Activated naive CD8-positive, alpha-beta T cell treated with anti-CD3 and anti-CD28 coated beads, Interleukin-2, amount 10 ng/mL, durations not matched to agents 7 days and 5 days (primary cell): ENCODE measurements at places on chromosomes 3 and 15. TPM values are rescaled to one million over a fixed set of nuclear protein-coding genes. Genes with fewer than 3 reads are reported as not detected.
A peak's percentile ranks its signal among the peaks of the same experiment; 100 is the strongest.

ATP13A5 gene
- total RNA-seq, result not detected

CLDN18 gene
- not detected for total RNA-seq

LTK gene
- total RNA-seq, result 1.9 TPM

PRR20G gene
- total RNA-seq, result not detected

PIERCE2 gene
- total RNA-seq, result not detected

POPDC2 gene
- 4.5 TPM for total RNA-seq

HHLA2 gene
- 3.9 TPM for total RNA-seq

AHSG gene
- total RNA-seq, result not detected

REC114 gene
- not detected for total RNA-seq

DNA sequence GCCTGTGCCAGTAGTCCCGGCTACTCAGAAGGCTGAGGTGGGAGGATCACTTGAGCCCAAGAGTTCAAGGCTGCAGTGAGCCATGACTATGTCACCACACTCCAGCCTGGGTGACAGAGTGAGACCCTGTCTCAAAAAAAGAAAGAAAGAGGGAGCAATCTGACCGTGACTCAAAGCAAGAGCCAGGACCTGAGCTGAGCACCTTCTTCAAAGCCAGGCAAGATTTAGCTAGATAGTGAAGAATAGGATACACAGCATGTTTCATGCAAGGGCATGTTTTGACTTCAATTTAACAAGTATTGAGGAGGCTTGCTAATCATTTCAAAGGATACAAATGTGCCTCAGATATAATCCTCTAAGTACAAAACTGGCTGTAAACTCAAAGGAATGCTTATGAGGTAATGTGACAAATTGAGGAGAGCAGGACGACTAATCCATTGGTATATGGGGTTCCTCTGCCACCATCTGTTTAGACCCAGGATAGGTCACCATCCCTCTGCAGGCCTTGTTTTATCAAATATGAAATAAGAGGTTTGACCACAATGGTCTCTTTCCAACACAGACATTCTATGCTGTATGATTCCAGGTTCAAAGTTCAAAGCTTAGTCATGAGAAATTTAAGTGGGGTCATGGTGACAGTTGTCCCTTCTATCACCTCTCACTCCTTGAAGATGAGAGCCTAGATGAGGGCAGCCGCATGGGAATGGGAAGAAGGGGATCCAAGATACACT, 33.2 kb downstream of the RAB27A start:
- H3K4me1 ChIP-seq, result peaks cover 61% of the 10 kb centered on the region
- peak overlapping the region; percentile 82 for H3K4me3 ChIP-seq
- no peak for DNase-seq
- H3K27ac ChIP-seq, result peak overlapping the region; percentile 89
- H3K36me3 ChIP-seq, result peaks cover 41% of the 10 kb centered on the region
- H3K27me3 ChIP-seq, result no peaks in the 10 kb centered on the region

- H3K36me3 ChIP-seq, result no peaks in the 10 kb centered on the region
- H3K27ac ChIP-seq, result peak overlapping the region; percentile 95
- no peak for DNase-seq
- peak overlapping the region; percentile 71 for H3K4me3 ChIP-seq
- peaks cover 48% of the 10 kb centered on the region for H3K4me1 ChIP-seq
- H3K27me3 ChIP-seq, result no peaks in the 10 kb centered on the region
These were observed 6.7 kb upstream of the PSTPIP1 start for GRCh38 chr15:76987896-76988860.

GRCh38 chr15:85869124-85869523, 74.4 kb upstream of the KLHL25 start:
- H3K4me3 ChIP-seq, result no peak overlapping the region
- no peaks in the 10 kb centered on the region for H3K36me3 ChIP-seq
- H3K27ac ChIP-seq, result no peak overlapping the region
- no peaks in the 10 kb centered on the region for H3K4me1 ChIP-seq
- peaks cover 27% of the 10 kb centered on the region for H3K27me3 ChIP-seq
- no peak for DNase-seq

- H3K36me3 ChIP-seq, result peaks cover 32% of the 10 kb centered on the region
- H3K4me1 ChIP-seq, result no peaks in the 10 kb centered on the region
- no peaks in the 10 kb centered on the region for H3K27me3 ChIP-seq
- no peak for DNase-seq
- no peak overlapping the region for H3K4me3 ChIP-seq
- H3K27ac ChIP-seq, result no peak overlapping the region
These were observed 40.0 kb downstream of the DNAJC13 start for GRCh38 chr3:132457286-132457685.

DNA sequence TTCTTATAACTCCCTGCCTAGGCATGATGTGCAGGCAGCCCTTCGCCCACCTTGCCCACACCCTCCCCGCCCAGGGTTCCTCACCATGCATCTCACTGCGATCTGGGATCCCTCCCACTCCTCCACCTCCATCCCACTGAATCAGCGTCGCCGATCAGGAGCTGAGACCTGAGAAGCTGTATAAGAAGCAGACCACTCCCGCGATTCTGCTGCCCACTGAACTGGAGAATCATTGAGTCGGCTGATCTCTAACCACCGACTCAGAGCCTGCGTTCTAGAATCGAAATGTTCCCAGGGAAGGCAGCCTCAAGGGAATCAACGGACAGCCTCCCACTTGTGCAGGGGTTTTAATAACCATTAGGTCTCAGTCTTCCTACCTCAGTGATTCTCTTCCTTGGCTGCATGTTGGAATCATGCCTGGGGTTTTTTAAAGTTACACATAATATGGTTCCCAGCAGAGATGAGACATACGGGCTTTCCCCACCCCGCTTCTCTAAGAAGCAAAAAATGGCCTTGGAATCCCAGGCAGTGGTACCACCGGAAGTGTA, 60.2 kb downstream of the TMEM44 start:
- no peak overlapping the region for H3K4me3 ChIP-seq
- H3K27ac ChIP-seq, result no peak overlapping the region
- peaks cover 37% of the 10 kb centered on the region for H3K27me3 ChIP-seq
- H3K36me3 ChIP-seq, result no peaks in the 10 kb centered on the region

DNA sequence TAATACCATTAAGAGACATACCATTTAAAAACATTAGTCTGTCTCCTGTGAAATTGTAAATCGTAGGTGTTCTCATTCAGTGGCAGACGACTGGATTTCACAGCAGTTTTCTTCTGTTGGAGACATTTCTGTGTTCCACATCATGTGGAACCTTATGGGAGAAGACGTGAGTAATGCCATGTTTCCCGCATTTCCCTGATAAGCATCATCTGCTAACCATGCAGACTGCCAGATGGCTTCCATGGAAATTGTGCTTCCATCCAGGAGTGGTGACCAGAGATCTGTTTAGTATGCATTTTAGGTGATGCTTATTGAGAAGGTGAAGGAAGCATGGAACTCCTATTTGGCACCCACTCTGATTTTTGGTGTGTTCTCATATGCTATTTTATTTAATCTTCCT, 28.4 kb upstream of the ST3GAL6 start:
- H3K4me1 ChIP-seq, result peaks cover 21% of the 10 kb centered on the region
- DNase-seq, result no peak
- H3K36me3 ChIP-seq, result no peaks in the 10 kb centered on the region
- peaks cover 72% of the 10 kb centered on the region for H3K27me3 ChIP-seq
- no peak overlapping the region for H3K27ac ChIP-seq
- H3K4me3 ChIP-seq, result no peak overlapping the region

DNA sequence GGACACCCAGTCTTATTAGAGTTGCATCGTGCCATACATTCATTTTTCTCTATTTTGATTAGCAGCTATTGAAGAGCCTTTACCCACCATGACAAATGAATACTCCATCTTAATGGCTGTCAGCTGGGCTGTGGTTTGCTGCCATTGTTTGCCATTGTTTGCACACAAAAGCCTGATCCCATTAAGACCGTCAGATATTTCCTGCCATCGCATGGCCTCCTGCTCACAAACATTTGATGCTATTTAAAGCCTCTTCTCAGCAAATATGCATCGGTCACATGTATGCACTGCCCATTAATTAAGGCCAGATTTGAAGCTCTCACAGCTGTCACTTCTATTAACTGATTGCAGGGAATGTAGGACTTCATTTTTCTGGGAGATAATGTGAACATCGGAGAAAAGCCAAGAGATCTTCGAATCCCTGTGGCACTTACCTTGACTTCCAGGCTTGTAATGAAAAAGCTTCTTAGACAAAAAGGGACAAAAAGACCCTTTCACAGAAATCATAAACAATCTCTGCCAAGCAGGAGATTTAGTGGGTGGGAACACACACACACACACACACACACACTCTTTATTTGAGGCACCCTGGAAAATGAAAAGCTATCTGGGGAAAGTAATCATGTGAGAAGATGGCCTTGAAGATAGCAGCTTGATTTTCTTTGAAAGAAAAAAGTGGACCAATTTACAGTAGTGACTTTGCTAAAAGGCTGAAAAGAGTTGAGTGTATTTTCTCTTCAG, 175.4 kb upstream of the NR2E3 start:
- H3K36me3 ChIP-seq, result no peaks in the 10 kb centered on the region
- peaks cover 3% of the 10 kb centered on the region for H3K27me3 ChIP-seq

GRCh38 chr3:116230431-116231020, 214.8 kb downstream of the LSAMP start:
- no peaks in the 10 kb centered on the region for H3K4me1 ChIP-seq
- H3K27me3 ChIP-seq, result no peaks in the 10 kb centered on the region
- no peak overlapping the region for H3K4me3 ChIP-seq

GRCh38 chr3:179068779-179069530, 2.7 kb downstream of the ZMAT3 start:
- no peaks in the 10 kb centered on the region for H3K27me3 ChIP-seq
- H3K4me1 ChIP-seq, result peaks cover 26% of the 10 kb centered on the region
- DNase-seq, result peak; percentile 55
- H3K27ac ChIP-seq, result peak overlapping the region; percentile 2
- H3K4me3 ChIP-seq, result peak overlapping the region; percentile 50
- H3K36me3 ChIP-seq, result peaks cover 28% of the 10 kb centered on the region

- DNase-seq, result no peak
- no peak overlapping the region for H3K27ac ChIP-seq
- no peaks in the 10 kb centered on the region for H3K4me1 ChIP-seq
- no peak overlapping the region for H3K4me3 ChIP-seq
- H3K36me3 ChIP-seq, result no peaks in the 10 kb centered on the region
- peaks cover 6% of the 10 kb centered on the region for H3K27me3 ChIP-seq
These were observed 30.1 kb upstream of the MTMR14 start for GRCh38 chr3:9619180-9619579.

DNA sequence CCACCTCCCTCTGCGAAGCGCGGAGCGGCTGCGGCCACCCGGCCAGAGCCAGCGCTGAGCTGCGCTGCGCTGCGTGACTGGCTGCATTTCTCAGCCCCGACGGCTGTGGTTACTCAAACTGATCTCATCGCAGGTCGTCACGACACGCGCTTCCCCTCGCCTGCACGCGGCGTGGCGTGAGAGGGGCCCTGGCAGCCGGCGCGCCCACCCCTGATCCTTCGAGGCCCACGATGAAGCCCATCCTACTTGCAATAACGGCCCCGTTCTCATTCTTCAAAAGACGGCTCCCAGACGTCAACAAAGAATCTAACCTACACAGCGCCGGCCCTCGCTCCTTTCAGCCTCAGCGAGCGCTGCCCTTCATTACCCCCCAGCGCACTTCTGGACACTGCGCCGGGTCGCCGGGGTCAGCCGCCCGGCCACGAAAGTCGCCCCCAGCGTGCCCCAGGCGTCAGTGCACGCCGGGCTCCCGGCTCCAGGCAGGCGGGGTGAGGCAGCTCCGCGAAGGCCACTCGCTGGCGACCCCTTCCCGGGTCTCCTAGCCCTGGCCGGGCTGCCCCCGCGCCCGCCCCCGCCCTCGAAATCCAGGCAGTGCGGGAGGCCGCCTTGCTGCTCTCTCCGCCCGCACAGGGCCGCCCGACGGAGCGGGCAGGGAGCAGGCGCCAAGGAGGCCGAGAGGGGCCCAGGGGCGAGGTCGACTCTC, 9.9 kb upstream of the LEKR1 start:
- DNase-seq, result no peak
- peaks cover 49% of the 10 kb centered on the region for H3K4me1 ChIP-seq
- no peaks in the 10 kb centered on the region for H3K27me3 ChIP-seq
- peak overlapping the region; percentile 92 for H3K4me3 ChIP-seq
- peaks cover 13% of the 10 kb centered on the region for H3K36me3 ChIP-seq

DNA sequence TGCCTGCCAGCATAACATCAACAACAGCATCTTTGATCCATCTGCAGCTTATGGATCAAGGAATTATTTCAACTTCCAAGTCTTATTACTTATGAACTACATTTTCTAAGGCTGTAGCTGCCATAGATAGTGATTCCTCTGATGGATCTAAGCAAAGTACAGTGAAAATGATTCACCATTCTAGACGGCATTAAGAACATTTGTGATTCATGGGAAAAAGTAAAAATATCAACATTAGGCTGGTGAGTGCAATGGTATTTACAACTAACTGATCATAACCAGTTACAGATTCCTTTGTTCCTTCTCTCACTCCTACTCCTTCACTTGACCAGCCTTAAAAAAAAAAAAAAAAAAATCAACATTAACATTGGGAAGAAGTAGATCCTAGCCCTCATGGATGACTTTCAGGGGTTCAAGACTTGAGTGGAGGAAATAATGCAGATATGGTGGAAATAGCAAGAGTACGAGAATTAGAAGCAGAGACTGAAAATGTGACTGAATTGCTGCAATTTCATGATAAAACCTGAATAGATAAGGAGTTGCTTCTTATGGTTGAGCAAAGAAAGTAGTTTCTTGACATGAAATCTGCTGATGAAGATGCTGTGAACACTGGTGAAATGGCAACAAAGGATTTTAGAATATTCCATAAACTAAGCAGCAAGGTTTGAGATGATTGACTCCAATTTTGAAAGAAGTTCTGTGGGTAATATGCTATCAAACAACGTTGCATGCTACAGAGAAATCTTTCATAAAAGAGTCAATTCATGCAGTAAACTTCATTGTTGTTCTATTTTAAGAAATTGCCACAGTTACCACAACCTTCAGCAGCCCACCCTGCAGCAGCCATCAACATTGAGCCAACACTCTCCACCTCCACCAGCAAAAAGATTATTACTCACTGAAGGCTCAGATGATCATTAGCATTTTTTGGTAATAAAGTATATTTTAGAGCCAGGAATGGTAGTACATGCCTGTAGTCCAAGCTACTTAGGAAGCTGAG, 22.8 kb downstream of the SLC12A6 start:
- H3K27ac ChIP-seq, result peak overlapping the region; percentile 7
- H3K27me3 ChIP-seq, result no peaks in the 10 kb centered on the region
- no peak overlapping the region for H3K4me3 ChIP-seq
- DNase-seq, result no peak

GRCh38 chr3:71045212-71045916, 538.2 kb downstream of the FOXP1 start:
- peaks cover 50% of the 10 kb centered on the region for H3K36me3 ChIP-seq
- H3K27me3 ChIP-seq, result no peaks in the 10 kb centered on the region
- DNase-seq, result no peak
- peak overlapping the region; percentile 86 for H3K27ac ChIP-seq
- peak overlapping the region; percentile 43 for H3K4me3 ChIP-seq
